PC-3 (cell line): ENCODE measurements at places on chromosomes 2 and 18. TPM values are rescaled to one million over a fixed set of nuclear protein-coding genes. Genes with fewer than 3 reads are reported as not detected.
A peak's percentile ranks its signal among the peaks of the same experiment; 100 is the strongest.

DNA sequence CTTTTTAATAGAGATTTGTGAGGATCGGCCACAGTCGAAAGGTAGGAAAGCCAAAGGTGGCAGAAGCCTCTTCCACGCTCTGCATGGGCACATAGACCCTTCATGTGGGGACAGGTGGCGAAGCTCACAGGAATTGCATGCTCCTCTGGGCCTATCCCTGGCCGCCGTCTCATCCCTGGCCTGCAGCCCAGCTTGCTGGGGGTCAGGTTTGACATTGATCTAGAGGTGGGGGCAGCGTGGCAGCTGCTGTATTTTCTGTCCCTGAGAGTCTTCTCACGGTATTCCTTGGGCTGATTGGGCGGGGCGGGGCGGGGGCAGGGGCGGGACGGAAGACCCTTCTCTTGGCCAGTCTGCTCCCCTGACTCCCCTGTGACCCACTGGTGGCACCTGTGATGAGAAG lies 48.9 kb downstream of the STK25 start:
- H3K4me1 ChIP-seq, result no peaks in the 10 kb centered on the region
- no peaks in the 10 kb centered on the region for H3K27me3 ChIP-seq
- no peak overlapping the region for H3K27ac ChIP-seq
- no peaks in the 10 kb centered on the region for H3K36me3 ChIP-seq
- no peak for DNase-seq
- no peak overlapping the region for H3K4me3 ChIP-seq

GRCh38 chr2:636641-637405 lies 40.4 kb downstream of the TMEM18 start:
- no peaks in the 10 kb centered on the region for H3K36me3 ChIP-seq
- DNase-seq, result peak; percentile 84

DNA sequence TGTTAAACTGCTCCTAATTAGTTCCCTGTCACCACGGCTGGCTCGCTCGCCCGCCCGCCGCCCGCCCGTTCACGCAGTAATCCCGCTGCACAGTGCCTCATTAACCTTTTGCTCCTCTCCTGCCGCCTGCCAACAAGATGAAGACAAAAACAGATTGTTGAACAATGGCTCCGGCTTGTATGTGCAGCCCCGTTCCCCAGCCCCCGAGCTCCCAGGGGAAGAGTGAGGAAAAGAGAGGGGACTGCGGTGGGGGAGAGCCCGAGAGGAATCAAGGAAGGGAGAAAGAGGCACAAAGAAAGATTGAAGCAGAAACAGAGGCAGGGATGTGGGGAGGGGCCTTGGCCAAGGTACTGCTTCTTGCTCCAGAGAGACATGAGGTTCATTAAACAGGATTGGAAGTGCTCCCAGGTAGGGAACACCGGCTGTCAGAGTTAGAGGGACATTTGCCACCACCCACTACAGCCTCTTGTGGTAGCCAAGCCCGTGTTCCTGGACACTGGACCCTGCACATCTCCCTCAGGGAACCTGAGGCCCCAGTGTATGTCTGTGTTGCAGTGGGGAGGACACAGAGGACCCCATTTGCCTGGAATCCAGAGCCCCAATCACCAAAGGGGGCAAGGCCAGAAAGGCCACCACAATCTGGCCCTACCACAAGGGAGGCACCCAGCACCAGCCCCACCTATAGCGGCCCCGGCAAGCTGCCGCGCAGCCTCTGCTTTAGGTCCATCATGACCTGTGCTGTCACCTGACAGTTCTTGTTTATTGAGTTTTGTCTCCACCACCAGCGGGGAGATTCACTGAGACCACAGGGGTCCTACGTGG lies 38.1 kb downstream of the EMX1 start:
- no peak overlapping the region for H3K27ac ChIP-seq
- no peak overlapping the region for H3K4me3 ChIP-seq
- H3K36me3 ChIP-seq, result no peaks in the 10 kb centered on the region
- no peaks in the 10 kb centered on the region for H3K4me1 ChIP-seq

GRCh38 chr2:40827392-40827791 lies 375.5 kb upstream of the SLC8A1 start:
- H3K4me3 ChIP-seq, result no peak overlapping the region
- no peaks in the 10 kb centered on the region for H3K36me3 ChIP-seq
- no peak for DNase-seq
- no peaks in the 10 kb centered on the region for H3K4me1 ChIP-seq

DNA sequence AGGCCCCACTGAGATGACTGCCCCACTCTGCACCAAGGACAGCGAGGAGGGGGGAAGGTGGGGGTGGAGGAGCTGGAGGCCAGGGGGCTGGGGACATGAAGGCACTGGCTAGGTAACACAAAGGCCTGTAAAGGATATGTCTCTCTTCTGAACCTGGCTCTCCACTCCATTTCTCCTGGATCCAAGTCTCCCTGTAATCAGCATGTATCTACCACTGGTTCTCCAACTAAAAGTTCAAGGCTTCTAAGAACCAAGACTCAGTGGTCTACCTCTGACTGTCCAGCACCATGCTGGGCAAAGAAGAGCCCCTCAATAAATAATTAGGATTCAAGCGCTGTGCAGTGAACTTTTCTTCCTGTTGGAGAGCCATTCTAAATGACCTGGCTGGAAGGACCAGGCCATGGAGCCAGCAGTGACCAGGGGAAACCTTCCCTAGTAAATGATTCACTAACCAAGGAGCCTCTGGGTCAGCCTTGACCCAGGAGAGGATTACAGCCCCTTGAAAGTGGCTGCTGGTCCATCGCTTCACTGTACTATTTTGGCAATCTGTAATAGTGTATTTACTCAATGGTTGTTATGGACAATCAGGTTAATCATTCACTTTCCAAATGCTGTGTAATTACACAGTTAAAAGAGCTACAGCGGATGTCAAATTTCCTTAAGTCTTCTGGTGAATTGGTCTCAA lies 73.2 kb downstream of the BCL11A start:
- H3K27ac ChIP-seq, result no peak overlapping the region; the same call in 1 of the 2 replicates
- DNase-seq, result no peak
- no peaks in the 10 kb centered on the region for H3K36me3 ChIP-seq
- peaks cover 15% of the 10 kb centered on the region for H3K4me1 ChIP-seq

DNA sequence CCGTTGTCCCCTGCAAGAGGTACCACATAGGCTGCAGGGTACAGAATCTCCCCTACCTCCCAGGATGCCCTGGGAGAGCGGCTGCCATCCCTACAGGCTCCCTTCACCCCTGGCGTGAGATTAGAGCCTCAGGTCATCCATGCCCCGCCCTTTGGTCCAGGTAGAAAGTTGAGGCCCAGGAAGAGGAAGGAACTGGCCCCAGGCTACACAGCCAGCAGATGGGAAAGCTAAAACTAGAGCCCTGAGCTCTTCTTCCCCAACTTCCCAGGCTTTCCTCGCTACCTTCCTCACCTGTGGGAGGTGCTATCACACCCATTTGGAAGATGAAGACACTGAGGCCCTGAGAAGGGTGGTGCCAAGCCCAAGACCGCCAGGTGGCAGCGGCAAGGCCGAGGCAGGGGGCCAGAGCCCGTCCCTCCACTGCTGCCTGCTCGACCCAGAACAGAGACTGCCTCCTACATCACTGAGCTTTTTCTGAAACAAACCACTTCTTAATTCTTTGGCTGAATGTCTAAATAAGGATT lies 25.8 kb downstream of the CIB4 start:
- no peaks in the 10 kb centered on the region; the same call in 1 of the 2 replicates for H3K27me3 ChIP-seq
- no peak overlapping the region for H3K27ac ChIP-seq
- no peak overlapping the region for H3K4me3 ChIP-seq
- no peaks in the 10 kb centered on the region for H3K36me3 ChIP-seq
- H3K4me1 ChIP-seq, result no peaks in the 10 kb centered on the region

DNA sequence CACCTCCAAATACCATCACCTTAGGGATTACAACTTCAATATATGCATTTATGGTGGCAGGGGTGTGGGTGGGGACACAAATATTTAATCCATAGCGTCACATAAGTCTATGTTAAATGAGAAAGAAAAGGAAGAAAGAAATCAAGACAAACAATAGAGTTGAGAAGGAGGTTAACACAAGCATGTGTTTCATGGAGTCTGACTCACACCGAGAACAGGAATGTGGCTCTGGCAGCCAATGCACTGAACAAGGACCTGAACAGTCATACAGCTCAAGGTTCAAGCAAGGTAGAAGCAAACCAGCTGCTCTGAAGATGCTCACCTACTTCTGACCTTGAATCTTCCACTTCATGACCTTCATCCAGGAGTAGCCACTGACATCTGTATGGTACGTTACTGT lies 36.2 kb upstream of the LPIN1 start:
- peak; percentile 93 for DNase-seq
- no peaks in the 10 kb centered on the region for H3K36me3 ChIP-seq
- H3K4me1 ChIP-seq, result peaks cover 63% of the 10 kb centered on the region

- H3K4me1 ChIP-seq, result peaks cover 25% of the 10 kb centered on the region
- no peaks in the 10 kb centered on the region for H3K36me3 ChIP-seq
- H3K27ac ChIP-seq, result peak overlapping the region; percentile 44
- peak; percentile 66 for DNase-seq
- H3K27me3 ChIP-seq, result no peaks in the 10 kb centered on the region
These were observed 132.4 kb upstream of the TRIB2 start for GRCh38 chr2:12584338-12584737.

DNA sequence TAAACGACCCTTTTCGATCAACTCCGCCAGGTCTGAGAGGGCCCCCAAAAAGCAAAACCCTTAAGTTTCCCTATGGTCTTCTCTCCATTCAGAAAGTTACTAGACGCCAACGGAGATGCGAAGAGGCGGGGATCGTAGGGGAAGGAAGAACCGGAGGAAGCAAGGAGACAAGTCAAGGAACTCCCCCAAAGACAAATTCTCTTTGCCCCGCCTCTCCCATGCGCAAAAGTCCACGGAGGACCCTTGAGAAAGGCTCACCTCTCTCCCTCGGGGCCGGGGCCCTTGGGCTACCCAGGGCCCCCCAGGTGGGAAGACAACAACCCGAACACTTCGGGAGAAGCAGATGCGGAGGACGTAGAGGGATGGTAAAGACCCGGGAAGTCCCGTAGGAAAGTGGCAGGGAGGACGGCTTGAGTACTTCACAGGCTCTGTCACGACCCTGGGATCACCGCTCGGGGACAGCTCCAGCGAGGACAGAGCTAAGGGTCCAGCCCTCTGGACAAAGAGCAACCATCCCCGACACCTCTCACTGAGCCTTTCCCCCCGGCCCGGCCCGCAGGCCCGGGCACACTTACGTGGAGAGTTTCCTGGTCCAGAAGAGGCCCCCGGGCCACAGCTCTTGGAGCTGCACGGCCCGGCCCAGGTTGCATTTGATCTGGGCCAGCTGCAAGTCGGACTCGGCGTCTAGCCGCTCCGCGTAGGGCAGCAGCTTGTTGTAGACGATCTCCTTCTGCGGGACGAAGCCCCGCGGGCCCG lies 647 bp downstream of the PSME4 start:
- H3K27me3 ChIP-seq, result no peaks in the 10 kb centered on the region
- DNase-seq, result peak; percentile 22
- peaks cover 19% of the 10 kb centered on the region for H3K4me1 ChIP-seq
- H3K4me3 ChIP-seq, result peak overlapping the region; percentile 91
- peak overlapping the region; percentile 58 for H3K27ac ChIP-seq
- H3K36me3 ChIP-seq, result no peaks in the 10 kb centered on the region

GRCh38 chr18:35888329-35888728 lies 84.2 kb upstream of the RMP24 start:
- H3K27ac ChIP-seq, result no peak overlapping the region
- no peaks in the 10 kb centered on the region for H3K27me3 ChIP-seq
- H3K4me1 ChIP-seq, result no peaks in the 10 kb centered on the region
- DNase-seq, result no peak

DNA sequence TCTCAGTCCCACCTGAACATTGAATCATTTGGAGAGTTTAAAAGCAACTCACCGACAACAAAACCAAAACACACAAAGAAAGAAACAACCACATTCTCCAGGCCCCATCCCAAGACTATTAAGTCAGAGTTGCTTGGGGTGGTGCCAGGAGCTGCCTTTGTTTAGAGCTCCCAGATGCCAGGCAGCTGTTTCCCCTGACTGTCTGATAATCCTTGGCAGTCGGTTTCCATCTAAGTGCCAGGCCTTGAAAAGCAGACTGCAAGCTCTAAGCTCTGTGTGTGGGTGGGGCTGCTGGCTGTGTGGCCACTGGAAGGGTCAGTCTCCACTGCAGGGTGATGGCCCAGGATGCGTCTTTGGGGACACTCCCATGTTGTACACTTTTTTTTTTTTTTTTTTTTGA lies 255.3 kb upstream of the AGAP1 start:
- H3K4me3 ChIP-seq, result no peak overlapping the region
- H3K36me3 ChIP-seq, result no peaks in the 10 kb centered on the region
- H3K4me1 ChIP-seq, result peaks cover 9% of the 10 kb centered on the region; the same call in 1 of the 2 replicates
- H3K27ac ChIP-seq, result no peak overlapping the region
- peak; percentile 10 for DNase-seq

DNA sequence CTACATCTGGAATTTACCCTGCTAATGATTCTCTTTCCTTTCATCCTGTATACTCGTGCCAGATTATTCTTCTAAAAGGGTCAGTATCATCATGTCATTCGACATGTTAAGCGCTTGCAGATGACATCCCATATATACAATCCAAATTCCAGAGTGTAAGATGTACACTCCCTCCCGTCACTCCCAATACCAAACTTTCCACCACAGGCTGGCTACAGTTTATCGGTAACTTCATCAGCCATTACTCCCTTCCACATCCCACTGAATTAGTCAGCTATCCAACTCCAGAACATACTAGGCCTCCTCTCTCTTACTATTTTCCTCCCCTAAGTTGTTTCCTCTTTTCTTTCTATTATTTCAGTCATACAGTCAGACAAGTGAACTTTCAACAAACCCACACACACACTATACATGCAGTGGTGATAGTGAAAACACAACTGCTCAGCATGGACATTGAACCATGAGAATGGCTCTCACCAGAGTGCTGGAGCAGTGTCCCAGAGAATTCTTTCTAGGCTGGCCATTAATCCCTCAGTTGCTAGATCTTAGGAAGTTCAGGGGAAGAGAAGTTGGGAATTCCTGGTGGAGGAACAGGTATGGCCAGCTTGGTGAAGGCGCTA lies 10.6 kb upstream of the NMI start:
- no peaks in the 10 kb centered on the region for H3K36me3 ChIP-seq
- no peak overlapping the region for H3K27ac ChIP-seq
- no peak for DNase-seq
- H3K27me3 ChIP-seq, result no peaks in the 10 kb centered on the region

DNA sequence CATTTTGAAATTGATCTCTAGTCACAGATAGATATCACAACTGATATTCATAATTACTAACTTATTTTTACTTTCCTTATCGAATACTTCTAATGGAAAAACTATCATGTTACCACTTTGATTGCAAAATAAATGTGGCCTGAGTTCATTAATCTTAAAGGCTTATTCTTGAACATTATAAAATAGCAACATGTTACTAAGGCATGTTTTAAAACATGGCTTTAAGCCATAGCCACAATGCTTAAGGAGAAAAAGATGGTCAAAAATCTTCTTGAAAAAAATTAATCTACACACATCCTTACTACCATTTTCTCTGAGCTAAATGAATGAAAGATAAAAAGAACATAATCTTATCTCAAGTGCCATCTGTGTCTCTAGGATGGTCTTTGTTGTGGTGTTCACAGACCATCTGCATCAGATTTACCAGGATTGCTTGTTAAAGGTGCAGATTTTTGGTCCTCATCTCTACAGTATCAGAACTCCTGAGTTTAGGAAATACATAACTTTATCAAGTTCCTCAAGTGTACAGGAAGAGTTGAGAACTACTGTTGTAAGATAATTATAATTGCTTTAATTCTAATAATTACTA lies 15.3 kb downstream of the MTX2 start:
- H3K4me3 ChIP-seq, result no peak overlapping the region
- H3K4me1 ChIP-seq, result peaks cover 17% of the 10 kb centered on the region
- no peak overlapping the region for H3K27ac ChIP-seq
- no peaks in the 10 kb centered on the region for H3K36me3 ChIP-seq

B4GALT6 gene
- 1.4 and 2.4 TPM in 2 replicates for total RNA-seq

KRTCAP3 gene
- 0.22 TPM in 1 of 2 replicates, not detected in the other for total RNA-seq

UNC80 gene
- total RNA-seq, result not detected in 2 replicates

CCT7 gene
- 517 and 538 TPM in 2 replicates for total RNA-seq

ZCCHC2 gene
- total RNA-seq, result 17.3 and 24.9 TPM in 2 replicates

RBM44 gene
- 0.35 and 0.51 TPM in 2 replicates for total RNA-seq

ASPRV1 gene
- total RNA-seq, result 0.12 TPM in 1 of 2 replicates, not detected in the other

ARHGAP28 gene
- 8.1 and 10.0 TPM in 2 replicates for total RNA-seq
